Right renal cortex interstitium (tissue), 3 donors: ENCODE measurements at places on chromosomes 7 and 10.

DNA sequence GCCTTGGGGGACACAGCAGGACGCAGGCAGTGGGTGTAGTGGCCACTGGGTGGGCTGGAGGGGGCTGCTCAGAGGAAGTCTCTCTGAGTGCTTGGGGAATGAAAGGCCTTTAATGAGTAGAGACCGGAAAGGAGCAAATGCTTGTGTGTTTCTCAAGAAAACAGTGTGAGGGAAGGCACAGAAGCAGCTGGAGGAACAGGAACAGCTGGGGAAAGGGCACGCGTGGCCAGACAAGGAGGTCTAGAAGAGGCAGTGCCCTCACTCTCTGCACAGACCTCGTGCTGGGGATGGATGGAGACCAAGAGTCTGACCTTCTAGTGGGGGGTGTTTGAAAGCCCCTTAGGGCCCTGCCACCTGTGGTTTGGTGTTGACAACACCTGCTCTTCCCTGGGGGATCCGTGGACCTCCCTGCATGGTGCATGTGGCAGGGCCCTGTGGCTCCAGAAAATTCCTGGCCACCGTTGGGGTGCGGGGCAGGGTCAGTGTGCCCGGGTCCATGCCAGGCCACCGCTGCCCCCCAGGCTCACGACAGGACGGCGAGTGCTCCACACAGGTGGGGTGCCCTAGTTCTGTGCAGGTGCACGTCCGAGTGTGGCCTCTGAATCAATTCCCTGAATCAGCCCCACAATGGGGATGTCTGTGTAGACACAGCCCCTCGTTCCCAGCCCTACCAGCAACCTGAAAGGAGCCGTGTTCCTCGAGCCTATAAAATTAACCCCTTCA is 25.9 kb upstream of the FAM20C start:
- no peak for DNase-seq

DNA sequence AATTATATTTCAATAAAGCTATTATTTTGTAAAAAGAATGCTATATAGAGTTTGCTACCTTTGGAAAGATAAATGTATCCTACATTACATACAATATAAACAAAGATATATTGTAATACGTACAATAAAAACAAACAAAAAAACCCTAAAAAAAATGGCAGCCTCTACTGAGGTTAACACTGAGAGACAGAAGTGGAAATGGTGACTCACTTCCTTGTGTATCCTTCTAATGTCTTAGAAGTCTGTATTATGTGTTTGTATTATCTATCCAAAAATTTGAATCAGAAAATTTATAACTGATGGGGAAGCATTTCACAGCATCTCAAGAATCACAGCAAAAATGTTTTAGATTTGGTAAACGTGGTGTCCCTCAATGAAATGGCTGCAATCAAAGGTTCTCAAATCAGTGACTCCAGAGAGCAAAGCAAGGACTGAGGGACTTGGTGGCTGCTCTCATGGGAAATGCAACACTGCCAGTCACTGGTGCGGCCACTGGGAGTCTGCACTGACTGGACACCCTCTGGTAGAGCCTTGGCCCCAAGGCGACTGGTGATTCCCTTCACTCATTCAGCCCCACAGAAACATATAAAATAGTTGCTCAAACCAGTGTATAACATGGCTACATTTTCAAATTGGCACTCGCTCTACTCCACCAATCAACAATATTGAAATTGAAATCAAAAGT is 53.8 kb downstream of the PANK1 start:
- DNase-seq: no peak

DNA sequence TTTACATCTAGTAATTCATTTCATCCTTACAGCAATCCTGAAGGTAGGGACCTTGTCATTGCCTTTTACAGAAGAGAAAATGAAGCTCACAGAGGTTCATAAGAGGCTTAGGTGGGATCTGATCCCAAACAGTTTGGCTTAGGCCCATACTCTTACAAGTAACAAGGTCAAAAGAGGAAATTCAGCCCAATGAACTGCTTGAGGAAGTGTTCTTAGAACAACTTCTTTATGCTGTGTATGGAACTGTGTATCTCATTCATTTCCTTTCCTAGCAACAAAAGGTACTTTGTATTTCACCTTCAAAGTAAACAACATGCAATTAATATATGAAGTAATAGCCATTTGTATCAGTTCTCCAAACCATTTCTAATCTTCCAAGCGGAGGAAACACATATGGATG is 79.3 kb downstream of the AVL9 start:
- no peak for DNase-seq

GRCh38 chr10:14003517-14004184 is 327.1 kb downstream of the FRMD4A start:
- no peak for DNase-seq

DNA sequence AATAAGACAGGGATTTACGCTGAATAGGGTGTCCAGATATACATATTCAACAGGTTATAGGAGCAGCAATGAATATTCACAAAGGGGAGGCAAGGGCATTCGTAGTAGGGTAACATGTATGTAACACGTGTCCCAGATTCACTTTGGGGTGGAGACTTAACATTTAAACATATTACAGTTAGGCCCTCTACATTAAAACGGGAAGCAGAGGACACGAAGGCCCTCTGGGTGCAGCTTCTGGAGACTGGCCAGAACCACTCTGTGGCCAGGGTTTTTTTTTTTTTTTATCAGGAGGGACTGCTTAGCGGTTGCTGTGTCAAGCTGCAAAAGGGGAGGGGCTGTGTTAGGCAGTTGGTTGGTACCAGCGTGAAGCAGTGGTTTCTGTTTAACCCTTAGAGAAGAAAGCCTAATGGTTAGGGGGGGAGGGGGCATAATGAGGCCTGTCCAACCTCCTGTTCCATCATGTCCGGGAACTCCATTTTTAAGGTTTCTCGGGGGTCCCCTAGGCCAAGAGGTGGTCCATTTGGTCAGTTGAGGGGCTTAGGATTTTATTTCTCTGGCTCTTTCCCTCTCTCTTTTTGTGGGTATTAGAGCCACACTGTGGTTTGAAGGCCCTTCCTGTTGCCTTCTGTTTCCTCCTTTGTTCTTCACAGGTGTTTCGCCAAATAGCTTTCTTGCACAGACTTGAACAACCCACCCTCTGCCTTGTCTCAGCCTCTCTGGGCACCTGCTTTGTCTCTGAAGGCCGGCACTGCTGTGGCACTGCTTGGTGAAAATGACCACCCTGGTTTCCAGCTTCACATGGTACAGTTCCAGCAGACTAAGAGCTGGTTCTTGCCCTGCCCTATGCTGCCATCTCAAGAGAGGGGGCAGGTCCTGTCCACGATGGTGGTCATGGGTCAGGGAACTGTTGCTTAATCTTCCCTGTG is 26.4 kb downstream of the PRF1 start:
- DNase-seq: no peak

DNA sequence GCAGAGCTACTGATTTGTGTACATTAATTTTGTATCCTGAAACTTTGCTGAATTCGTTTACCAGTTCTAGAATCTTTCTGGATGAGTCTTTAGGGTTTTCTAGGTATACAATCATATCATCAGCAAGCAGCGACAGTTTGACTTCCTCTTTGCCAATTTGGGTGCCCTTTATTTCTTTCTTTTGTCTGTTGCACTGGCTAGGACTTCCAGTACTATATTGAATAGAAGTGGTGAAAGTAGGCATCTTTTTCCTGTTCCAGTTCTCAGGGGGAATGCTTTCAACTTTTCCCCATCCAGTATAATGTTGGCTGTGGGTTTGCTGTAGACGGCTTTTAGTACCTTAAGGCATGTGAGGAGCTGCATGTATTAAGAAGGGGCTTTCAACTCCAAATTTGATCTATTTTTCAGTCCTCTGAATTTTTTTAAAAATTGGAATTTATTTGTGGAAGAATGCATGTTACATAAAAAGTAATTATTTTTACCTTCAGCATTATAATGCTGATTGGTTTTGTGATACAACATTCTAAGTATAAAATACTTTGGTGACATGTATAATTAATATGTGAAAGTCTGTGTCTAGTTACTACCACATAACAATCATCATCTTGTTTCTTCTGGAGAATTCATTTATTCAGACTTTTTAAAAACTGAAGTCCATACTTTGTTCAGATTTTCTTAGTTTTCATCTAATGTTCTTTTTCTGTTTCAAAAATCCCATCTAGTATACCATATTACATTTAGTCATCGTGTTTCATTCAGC is 49.6 kb downstream of the CPED1 start:
- DNase-seq: no peak

GRCh38 chr10:58667658-58668310 is 155.1 kb downstream of the BICC1 start:
- DNase-seq: no peak
